ENCODE measurements at places on chromosomes 5 and 9. TPM values are rescaled to one million over a fixed set of nuclear protein-coding genes. Genes with fewer than 3 reads are reported as not detected.
A peak's percentile ranks its signal among the peaks of the same experiment; 100 is the strongest.

The IL5 gene
- total RNA-seq, result not detected

DNA sequence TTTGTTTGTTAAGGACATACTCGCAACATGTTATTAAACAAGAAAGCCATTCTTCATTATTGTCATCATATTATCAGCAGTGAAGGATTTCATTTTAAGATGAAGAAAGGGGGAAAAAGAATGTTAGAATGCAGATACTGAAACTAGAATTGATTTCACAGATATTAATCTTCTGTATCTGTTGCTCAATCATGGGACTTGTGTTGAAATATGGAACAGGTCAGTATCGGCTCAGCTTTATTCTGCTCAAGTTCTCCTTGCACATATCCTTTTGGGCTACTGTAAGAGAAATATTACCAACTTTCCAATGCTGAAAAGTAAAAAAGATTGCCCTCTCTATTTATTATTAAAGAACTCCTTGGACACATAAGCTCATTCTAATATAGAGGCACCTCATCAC is 13.8 kb upstream of the ANXA1 start:
- no peak for DNase-seq

The NPR3 gene
- 3.6 TPM for total RNA-seq

The TAF9 gene
- total RNA-seq, result 50.4 TPM

The PCDHB7 gene
- total RNA-seq, result 6.8 TPM

GRCh38 chr9:77935974-77936373 is 95.6 kb downstream of the GNAQ start:
- no peak for DNase-seq

GRCh38 chr5:7803937-7804336 is 47.0 kb downstream of the CFAP90 start:
- no peak for DNase-seq

DNA sequence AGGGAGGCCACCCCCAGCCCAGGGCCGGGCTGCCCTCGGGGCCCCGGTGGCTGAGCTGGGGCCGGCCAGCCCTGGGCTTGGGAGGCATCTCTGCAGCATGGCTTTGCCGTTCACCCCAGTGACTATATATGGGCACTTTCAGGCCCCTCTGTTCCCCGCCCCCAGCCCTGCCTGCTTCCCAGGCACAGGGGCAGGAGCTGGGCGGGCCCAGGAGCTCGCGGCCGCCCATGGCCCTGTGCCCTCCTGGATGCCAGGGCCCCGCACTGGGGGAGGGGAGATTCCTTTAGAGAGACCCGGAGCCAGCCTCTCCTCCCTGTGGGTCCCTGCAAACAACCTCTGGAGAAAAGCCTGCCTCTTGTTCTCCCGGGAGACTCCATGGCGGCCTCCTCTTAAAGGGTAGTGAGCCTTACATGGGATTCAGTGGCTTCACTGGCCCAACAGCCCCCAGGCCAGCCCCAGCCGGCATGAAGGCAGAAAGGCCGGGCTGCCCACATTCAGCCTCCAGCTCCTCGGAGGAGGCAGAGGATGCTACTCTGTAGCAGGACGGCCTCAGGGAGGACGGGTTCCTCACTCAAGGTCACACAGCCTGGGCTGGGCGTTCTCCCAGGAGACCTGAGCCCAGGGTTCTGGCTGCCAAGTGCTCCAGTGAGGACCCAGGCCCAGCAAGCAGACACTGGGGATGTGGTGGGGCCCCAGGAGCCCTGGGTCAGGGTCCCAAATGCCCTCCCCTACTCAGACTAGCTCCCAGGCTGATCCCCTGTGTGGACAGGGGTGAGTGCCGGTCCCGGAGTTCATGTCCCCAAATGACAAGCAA is 4.1 kb downstream of the NACC2 start:
- no peak for DNase-seq

- DNase-seq, result no peak
Observed at GRCh38 chr5:54624805-54625568, 107.4 kb downstream of the SNX18 start.

GRCh38 chr9:115494393-115494792 is 376.4 kb upstream of the TNC start:
- DNase-seq, result no peak

- DNase-seq, result no peak
Observed at GRCh38 chr9:27352457-27353165, 55.7 kb upstream of the EQTN start.

The TRIP13 gene
- 7.0 TPM for total RNA-seq

The MCIDAS gene
- not detected for total RNA-seq

- DNase-seq, result no peak
Observed at GRCh38 chr9:126517833-126518356, 95.8 kb upstream of the LMX1B start.

DNA sequence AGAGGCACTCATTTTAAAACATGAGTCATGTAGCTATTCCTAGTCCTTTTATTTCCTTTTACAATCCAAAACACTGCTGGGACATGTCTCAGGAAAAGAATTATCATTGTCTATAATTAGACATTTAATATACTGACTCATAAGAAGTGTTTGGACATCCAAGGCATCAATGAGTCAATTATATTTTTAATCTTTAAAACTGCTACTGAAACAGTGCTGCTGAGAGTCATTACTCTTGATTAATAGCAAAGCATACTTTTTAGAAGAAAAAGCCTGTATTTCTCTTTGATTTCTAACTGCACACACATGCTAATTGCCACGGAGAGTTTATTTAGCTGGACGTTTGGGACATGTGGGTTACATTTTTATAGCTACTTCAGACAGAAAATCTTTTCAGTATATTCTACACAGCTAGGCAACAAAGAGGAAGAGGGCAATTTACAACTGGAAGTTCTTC is 1249.0 kb upstream of the CDH18 start:
- no peak for DNase-seq

DNA sequence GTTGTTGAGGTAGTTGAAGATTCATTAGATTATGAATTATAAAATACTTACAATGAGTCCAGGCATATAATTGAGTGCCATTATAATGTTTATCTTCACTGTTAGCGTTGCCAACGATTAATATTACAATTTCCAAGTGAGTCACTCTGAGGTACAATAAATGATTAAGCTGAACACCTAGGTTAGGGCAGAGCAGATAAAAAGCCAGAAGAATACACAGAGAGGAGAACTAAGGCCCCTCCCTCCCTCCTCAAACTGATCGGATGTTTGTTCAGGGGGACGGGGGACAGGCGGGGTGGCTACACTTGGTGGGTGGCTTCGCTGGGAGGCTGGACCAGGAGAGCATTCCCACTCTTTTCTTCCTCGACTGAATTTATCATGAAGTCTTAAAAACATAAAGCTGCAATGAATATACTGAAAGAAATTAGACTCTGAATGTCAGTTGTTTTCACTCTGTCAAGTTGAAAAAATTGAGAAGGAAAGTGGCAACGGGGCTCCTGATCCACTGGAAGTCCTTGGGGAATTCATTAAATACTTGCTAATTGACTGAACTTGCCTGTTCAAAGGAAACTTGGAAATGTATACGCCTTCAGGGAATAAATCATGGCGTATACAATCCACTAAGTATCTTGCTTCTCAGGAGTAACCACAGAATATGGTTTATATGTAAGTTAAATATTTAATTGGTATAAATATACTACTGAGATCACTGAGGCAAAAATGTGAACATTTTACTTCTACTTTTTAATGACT is 198.1 kb downstream of the TSSK1B start:
- no peak for DNase-seq

GRCh38 chr9:129458155-129458661 is 162.7 kb downstream of the C9orf50 start:
- no peak for DNase-seq

DNA sequence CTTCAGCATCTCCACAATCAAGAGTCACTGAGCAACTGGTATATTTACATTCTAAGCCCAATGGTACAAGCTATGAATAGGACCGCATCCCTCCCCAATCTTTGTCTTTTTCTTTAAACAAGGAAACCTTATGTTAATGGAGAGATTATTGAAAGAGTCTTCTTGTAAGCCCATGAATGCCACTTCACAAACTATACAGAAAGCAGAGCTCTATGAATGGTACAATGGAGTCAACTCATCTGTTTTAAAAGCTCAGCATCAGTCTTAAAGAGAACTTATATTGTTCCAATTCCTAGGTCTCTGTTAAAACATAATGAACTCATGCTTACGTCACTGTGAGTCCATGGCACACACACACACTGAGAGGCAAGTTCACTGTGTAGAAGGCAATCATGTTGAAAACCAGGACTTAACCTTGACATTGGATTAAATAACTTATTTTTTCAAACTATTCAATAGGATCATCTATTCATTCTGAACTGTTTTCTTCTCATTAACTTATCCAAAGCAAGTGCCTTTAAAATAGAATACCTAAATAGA is 4.5 kb downstream of the NREP start:
- no peak for DNase-seq

The NDUFS6 gene
- 13.2 TPM for total RNA-seq

GRCh38 chr5:151214614-151215545 is 9.0 kb downstream of the CCDC69 start:
- no peak for DNase-seq

DNA sequence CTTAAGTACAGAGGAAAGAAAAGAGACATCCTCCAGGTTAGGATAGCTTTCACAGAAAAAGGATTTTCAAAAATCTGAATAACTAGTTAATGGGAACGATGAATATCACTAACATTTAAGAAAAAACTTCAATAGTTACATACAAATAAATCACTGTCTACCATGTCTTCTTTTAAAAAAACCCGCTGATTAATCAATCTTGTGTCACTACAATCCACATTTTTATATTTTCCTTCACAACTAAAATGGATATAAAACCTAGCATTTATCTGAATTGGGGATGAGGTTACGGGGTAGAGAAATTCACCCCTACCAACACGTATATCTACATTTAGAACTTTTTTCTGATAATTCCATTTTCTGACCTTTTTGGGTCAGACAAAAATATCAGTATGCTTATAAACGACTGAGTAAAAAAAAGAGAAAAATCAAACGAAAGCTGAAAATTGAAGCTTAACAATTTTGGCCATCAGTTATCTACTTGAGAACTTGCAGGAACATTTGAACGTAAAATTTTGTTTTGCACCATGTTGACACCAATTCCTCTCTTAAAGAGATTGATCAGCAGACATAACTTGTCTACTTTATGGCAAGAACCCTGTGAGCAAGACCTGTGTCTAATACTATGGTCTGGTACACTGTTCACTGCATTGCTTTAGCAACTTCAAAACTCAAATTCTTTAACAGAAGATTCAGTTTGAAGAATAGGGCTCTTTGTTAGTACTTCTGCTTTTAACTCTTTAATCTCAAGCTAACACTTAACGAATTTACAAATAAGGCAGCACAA is 4.8 kb downstream of the NR3C1 start:
- DNase-seq, result no peak

GRCh38 chr9:93911801-93912554 is 43.2 kb downstream of the BARX1 start:
- DNase-seq, result no peak

The SOX30 gene
- 0.18 TPM for total RNA-seq

DNA sequence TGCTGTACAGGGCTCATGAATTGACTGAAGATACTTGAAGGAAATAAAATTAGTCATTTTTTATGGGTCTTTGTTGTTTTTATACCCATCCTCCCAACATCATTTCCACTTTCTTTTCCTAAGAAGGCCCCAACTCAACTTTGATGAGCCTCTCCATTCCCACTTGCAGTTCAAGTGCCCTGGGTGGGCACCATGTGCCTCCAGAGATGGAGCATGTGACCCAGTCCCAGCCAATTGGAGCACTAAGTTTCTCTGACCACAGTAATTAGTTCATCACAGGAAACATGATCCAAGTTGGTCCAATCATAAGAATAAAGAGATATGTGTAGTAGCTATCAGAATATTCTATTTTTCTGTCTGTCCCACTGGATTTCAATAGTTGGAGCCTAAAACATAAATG is 46.9 kb downstream of the HTR4 start:
- no peak for DNase-seq

GRCh38 chr9:108162664-108163063 is 673.1 kb upstream of the KLF4 start:
- no peak for DNase-seq

- peak; percentile 36 for DNase-seq
Observed at GRCh38 chr5:175728885-175729828, 71.3 kb downstream of the HRH2 start.

The CD74 gene
- 11.3 TPM for total RNA-seq

- no peak for DNase-seq
Observed at GRCh38 chr5:103840600-103840999, 278.0 kb upstream of the NUDT12 start.

DNA sequence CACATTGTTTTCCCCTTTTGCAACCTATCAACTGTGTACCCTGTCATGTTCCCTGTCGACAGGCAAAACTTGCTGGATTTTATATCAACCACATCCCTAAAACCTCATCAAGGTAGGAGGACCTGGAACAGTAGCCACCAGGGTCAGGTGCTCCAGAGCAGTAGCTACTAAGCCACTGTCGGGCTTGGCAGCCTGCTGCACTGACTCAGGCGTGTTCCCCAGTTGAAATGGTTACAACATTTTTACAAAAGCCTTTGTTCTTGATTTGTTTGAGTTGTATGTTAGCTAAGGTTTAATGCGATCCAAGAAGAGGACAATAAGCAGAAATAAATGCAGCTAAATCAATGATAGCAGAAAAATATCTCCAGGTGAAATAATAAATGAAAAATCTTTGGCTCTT is 407.4 kb upstream of the TLE4 start:
- DNase-seq, result no peak

- no peak for DNase-seq
Observed at GRCh38 chr5:167472566-167473108, 818.8 kb upstream of the WWC1 start.

- DNase-seq, result no peak
Observed at GRCh38 chr5:105503950-105504349, 1941.4 kb upstream of the NUDT12 start.

GRCh38 chr5:16687898-16688297 is 71.1 kb upstream of the RETREG1 start:
- no peak for DNase-seq

- peak; percentile 28 for DNase-seq
Observed at GRCh38 chr5:113581388-113581787, 67.9 kb downstream of the YTHDC2 start.

DNA sequence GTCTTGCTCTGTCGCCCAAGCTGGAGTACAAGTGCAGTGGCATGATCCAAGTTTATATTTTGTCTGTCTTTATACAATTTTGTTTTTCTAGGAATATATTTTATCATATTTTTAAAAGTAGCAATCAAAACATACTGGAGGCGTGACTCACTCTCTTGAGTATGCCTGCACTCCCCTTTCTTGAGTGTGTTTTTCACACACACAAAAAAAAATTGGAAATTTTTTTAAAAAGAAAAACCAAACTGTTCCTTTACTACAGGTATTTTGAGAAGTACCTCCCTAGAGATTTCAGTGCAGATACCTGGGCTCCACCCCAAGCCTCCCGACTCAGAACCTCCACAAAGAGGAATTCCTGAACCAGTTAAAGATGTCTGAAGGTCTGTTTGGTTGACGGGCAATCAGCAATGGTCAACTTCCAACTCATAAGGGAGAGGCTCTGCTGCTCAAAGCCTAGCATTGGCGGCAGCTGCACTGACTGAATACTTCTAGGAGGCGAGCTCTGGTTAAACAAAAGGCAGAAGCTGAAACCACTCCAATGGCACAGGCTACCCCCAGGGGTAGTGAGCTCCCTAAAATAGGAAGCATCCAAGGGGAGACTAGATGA is 27.4 kb downstream of the PDE6A start:
- DNase-seq, result no peak

Data from cerebellum (tissue), 4 donors.